ENCODE measurements at places on chromosomes 2 and 18. TPM values are rescaled to one million over a fixed set of nuclear protein-coding genes. Genes with fewer than 3 reads are reported as not detected.

GRCh38 chr2:72293620-72294019 is 146.0 kb upstream of the CYP26B1 start:
- no peak for DNase-seq

DNA sequence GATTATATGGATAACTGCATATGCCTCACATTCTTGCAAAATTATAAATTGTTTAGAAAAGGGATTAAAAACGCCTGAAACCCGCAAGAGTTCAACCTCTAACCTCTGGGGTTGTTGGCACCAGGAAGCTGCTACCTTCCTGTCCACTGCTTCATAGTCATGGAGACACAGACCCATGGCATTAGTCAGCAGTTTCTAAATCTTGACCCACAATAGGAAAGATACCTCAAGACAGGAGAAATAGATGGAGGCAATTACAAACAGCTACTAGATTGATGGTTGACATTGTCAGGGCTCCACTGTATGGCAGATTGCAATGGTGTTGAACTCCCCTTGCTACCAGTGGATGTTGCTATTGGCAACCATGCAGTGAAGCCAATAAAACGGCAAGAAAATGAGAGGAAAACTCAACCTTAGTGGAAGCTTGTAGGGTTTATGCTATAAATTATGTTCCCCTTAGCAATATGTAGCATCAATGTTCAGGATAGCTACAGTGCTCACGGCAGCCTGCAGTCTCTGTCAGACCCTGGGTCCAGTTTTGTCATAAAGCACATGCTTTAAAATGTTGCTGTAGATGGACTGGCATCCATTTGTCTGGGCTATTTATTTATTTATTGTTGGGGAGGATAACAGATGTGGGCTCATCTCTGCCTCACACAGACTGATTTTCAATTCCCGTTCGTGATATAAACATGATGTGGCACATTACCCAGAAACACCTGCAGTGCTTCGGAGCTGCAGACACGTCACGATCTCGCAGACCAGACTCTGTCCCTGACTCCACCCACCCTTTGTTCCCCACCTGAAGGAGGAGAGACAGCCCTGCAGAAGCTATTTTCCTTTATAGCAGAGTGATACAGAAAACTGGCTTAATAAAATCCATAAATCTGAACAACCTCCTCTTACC is 233.4 kb downstream of the AGPS start:
- peak; percentile 70 for DNase-seq

The CD8B2 gene
- total RNA-seq = not detected

DNA sequence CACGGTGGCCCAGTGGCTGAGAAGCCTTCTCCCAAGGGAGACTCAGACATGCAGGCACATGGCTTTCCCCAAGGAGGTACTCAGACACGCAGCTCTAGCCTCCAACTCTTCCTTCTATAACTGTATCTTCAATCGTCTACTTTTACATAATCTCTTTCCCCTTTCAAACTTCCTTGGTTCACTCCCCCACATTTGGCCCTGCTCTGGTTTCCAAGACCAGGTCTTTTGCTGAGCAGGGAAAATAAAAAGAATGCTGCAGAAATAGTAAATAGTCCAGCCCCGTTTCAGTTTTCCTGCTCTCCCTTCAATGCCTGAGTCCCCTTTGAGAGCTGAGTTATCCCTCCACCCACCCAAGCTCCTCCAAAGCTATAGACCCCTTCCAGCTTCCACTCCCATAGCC is 635.0 kb downstream of the ARHGAP15 start:
- no peak for DNase-seq

DNA sequence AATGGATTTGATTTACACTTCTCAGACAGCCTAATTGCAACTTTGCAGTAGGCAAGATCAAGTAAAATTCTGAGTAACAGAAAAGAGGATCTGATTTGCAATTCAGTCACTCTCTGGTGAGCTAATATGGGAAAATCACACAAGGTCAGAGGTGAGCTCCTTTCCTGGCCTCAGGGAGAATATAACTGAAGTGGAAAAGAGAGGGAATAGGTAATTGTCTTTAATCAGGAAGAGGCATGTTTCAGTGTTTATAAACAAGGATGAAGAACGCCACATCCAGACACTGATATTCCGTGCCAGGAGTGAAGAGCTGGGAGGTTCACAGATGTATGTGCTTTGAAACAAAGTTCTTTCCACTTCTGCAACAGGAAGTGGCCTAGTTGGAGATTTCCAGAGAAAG is 127.1 kb downstream of the ETAA1 start:
- no peak for DNase-seq
